ENCODE measurements at places on chromosomes 5 and 9. TPM values are rescaled to one million over a fixed set of nuclear protein-coding genes. Genes with fewer than 3 reads are reported as not detected.

The ADCY2 gene
- total RNA-seq = 2.3 TPM

The IFNA14 gene
- total RNA-seq = not detected

The RAB14 gene
- total RNA-seq = 93.1 TPM

The ECSCR gene
- 3.9 TPM for total RNA-seq
